ENCODE measurements at places on chromosomes 1 and 21.

DNA sequence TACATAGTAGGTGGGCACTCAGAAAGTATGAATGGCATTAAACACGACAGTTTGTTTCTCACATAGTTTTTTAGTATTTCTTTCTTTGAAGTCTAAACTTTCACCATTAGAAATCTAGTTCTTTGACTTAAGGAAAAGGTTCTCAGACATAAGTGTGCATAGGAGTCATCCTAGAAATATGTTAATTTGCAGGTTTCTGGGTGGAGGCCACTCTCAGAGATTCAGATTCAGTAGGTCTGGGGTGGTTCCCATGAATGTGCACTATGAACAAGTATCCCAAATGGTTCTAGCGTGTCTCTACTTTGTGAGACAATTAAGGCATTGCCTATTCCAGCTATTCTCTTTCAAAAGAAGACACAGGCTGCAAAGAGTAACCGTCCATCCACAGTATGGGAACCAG, 119.3 kb downstream of the NGF start:
- no peak for DNase-seq

DNA sequence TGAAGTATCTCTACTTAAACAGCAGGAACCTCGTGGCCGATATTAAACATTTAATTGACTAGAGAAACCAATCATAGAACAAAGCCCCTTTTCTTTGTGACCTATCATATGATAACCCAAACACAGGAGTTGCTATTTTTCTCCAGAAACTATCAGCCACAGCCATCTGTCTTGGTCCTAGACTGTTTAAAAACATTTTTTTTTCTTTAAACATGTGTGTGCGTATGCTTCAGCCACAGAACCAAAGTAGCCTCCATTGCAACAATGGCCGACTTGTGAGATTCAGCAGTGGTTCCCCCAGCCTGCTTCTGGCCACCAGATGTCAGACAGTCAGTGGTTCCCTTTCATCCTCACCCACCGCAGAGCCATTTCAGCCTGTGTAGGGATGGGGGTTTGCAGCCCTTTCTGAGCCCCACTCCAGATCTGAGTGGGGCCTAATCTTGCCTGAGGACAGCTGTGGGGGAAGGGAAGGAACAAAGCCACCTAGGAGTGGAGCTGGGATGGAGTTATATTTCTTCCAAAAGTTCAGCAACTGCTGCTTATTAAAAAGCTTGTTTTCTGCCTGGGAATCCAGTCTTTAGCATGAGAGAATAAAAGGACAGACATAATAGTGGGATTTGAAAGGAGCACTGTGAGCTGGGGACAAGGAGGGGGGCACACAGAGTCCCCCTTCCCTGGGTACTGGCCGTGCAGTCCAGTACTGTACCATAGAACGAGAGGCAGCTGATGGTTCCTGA, 11.7 kb upstream of the IGSF3 start:
- DNase-seq, result no peak

DNA sequence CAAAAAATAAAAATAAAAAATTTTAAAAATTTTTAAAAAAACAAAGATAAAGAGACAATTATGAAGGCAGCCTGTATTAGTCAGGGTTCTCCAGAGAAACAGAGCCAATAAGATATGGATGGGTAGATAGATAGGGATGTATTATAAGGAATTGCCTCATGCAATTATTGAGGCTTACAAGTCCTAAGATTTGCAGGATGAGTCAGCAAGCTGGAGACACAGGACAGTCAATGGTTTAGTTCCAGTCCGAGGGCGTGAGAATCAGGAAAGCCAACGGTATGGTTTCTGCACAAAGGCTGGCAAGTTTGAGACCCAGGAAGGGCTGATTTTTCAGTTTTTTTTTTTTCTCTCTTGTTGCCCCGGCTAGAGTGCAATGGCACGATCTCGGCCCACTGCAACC, 24.1 kb upstream of the EIF4G3 start:
- DNase-seq, result no peak

DNA sequence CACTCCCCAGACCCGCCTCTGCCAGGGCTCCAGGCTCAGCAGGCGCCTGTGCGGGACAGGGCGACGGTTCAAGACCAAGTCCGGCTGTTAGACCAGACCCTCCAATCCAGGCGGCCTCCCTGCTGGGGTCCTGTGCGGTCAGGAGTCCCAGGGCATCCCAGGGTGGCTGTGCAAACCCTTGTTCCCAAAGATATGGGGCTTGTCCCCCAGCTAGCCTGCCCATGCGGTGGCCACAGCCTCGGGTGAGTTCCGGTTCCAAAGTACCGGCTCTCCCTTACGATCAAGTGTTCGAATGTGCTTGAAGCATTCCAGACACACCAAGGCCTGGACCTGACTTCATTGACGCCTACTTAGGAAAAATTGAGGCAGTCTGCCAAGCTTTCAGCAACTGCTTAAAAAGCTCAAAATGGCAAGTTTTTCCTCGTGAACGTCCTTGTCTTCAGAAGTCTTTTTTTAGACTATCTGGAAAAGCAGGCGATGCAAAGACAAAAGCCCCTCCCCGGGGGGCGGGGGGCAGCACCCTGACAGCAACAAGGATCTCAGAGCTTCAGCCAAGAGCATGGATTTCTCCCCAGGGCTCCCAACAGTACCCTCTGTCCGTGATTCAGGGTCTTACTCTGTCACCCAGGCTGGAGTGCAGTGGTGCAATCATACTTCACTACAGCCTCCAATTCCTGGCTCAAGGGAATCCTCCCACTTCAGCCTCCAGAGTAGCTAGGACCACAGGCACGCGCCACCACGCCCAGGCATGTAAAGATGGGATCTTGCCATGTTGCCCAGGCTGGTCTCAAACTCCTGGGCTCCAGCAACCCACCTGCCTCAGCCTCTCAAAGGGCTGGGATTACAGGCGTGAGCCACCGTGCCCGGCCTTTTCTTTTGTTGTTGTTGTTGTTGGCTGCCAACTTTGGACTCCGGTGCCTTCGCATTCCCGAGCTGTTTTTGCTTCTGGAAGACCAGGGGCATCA, 2.3 kb downstream of the FAAP20 start:
- no peak for DNase-seq

GRCh38 chr1:208393826-208394225, 149.6 kb upstream of the PLXNA2 start:
- no peak for DNase-seq

GRCh38 chr1:51058858-51059257, 43.2 kb upstream of the C1orf185 start:
- peak; percentile 3 for DNase-seq

GRCh38 chr1:234656944-234657654, 47.1 kb upstream of the IRF2BP2 start:
- DNase-seq, result no peak

GRCh38 chr1:19511116-19511515, 25.8 kb upstream of the CAPZB start:
- DNase-seq, result no peak

GRCh38 chr1:189658381-189658780, 819.3 kb downstream of the BRINP3 start:
- DNase-seq, result no peak

- DNase-seq, result no peak
Measured at GRCh38 chr1:154992721-154993571, 440 bp upstream of the LENEP start.

- DNase-seq, result no peak
Measured at GRCh38 chr1:27658951-27659496, 13.0 kb downstream of the IFI6 start.

DNA sequence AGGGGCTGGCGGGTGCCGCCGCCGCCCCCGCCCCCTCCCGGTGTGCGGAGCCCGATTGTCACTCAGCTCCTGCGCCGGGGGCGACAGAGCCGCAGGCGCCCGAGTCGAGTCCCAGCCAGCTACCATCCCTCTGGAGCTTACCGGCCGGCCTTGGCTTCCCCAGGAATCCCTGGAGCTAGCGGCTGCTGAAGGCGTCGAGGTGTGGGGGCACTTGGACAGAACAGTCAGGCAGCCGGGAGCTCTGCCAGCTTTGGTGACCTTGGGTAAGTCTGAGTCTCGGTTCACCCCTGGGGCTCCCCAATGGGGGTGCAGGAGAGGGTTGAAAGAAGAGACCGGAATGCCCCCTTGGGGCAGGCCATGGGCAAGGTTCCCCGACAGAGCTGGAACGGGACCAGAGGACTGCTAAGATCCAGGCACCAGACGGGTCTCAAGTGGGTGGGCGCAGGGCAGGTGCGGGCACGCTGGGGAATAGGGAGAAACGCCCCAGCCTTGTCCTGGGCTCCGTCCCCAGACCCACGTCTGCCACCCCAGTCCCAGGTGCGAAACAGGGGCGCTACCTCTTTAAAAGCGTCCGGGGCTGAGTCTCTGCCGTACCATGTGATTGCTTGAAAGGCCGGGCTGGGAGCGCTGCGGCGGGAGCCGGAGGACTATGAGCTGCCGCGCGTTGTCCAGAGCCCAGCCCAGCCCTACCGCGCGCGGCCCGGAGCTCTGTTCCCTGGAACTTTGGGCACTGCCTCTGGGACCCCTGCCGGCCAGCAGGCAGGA, at the start of gene ADORA1:
Gene ADORA1 (plus strand): TSS at position 61 of the 765 bp plus-strand sequence. CDS start 1,116 bp downstream, outside the sequence.
- DNase-seq, result peak; percentile 19

- no peak for DNase-seq
Measured at GRCh38 chr1:201686714-201687455, 142.1 kb upstream of the IPO9 start.

DNA sequence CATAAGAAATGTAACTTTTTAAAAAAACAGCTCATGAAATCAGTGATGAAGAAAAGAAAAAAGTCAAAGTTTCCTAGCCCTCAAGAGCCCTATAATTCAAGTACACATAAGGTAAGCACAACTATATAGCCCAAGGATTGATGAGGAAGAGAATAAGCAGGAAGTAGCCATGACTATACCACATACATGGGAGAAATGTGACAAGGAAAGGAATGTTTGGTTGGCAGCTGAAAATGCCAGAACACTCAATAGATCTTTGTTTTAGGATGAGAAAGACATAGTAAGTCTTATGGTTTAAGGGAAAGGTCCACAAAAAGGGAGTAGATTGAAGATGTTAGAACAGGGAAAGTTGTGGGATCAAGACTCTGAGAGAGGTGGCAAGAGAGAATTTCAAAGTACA, 5.7 kb downstream of the DOCK7 start:
- DNase-seq, result no peak

GRCh38 chr1:241611063-241611462, 29.1 kb downstream of the CHML start:
- peak; percentile 72 for DNase-seq

DNA sequence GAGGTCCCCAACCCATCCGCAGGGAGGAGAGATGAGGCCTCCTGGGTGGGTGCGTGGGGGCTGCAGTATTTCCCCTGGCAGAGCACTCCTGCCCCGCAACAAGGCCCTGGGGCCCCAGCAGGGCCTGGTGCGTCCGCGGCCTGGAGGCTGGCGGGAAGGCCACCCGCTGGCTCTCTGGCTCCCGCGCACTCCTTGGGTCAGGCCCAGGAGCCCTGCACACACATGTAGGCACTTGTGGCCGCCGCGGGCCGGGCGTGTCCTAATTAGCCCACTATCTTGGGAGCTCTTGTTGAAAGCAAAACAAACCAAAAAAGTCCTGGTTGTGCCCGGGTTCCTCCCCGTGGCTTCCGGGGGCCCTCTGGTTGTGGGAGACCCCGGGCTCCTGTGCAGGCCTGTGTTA, 49.7 kb upstream of the CCDC27 start:
- no peak for DNase-seq

- DNase-seq, result no peak
Measured at GRCh38 chr1:212205843-212206242, 79.4 kb upstream of the PPP2R5A start.

DNA sequence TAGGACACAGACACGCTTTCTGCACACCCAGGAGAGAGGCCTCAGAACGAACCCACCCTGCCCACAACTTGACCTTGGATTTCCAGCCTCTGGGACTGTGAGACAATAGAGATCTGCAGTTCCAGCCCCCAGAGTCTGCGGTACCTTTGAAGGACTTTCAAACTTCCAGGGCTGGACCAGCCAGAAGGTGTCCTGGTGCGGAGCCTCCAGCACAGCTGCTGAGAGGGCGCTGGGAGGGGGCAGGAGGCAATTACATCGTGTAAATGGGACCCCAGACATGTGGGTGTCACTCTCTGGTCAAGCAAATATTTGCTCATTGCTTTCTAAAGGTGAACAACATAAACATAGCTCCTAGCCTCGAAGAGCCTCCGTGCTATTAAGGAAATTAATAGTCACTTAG, 58.7 kb upstream of the ACTRT2 start:
- DNase-seq, result no peak

GRCh38 chr1:176032040-176032645, 174.9 kb downstream of the COP1 start:
- DNase-seq, result no peak

- DNase-seq, result peak; percentile 81
Measured at GRCh38 chr1:228212966-228213844, 5.4 kb downstream of the OBSCN start.

DNA sequence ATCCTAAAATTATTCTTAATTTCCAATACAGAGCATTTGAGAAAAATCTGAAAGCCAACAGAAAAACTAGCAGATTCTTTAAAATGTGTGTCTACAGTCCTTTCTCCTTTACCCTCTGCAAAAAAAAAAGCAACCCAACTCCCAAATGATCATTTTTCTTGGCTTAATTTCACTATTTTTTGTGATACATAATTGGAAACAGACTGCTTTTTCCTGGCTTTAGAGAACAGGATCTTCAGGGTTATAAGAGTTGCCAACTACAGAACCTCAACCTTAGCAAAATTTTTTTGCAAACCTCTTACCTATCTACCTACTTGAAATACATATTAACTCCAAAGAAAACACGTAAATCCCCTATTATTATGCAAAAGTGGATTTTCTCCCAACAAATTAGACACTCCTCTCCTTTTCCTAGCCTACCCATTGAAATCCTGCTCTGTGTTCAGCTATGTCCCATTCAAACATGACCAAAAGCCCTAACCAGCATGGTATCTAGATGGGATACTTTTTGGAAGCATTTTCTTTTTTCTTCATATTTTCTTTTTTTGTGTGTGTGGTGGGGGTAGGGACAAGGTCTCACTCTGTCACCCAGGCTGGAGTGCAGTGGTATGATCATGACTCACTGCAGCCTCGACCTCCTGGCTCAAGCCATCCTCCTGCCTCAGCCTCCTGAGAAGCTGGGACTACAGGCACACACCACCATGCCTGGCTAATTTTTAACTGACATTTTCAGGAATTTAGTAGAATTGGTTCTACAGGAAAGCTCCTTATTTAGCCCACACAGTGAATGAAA, 9.0 kb downstream of the TGFBR3 start:
- no peak for DNase-seq

GRCh38 chr1:87918398-87918797, 589.7 kb downstream of the LMO4 start:
- no peak for DNase-seq

DNA sequence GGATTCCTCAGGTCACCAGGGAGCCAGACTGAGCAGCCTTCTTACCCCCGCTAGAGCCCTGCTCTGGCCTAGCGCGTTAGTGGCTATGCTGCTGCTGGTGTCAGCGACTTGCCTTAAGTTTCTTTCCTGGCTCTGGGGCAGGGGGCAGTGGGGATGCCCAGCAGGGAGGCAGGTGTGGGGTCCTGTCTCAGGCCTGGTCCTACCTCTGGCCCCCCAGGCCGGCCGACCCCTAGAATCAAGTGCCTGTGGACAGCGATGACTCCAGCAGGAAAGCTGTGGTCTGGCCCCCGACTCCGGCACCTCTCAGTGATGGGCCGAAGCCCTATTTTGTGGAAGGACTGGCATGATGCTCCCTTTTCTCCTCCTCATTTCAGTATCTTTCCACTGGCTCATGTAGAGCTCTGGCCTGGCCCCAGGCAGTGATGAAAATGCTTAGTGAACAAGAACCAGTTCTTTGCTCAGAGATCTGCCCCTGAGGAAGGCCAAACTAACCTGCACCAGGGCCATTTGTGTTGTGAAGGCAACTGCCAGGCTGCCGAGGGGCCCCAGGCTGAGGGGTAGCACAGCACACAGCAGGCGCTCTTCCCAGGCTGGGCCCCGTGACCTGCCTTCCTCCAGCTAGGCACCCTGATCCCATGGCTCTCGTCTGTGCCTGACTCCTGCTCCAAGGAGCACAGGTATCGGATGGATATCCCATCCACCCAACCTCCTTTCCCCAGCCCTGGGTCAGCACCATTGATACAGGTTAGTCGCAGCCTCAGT, 23.7 kb downstream of the MRPL37 start:
- no peak for DNase-seq

Data from naive thymus-derived CD4-positive, alpha-beta T cell (primary cell).